ENCODE measurements at places on chromosomes 12 and 14.

GRCh38 chr14:101032433-101032832 is 128.9 kb upstream of the RTL1 start:
- H3K4me3 ChIP-seq = no peak overlapping the region
- H3K4me1 ChIP-seq = no peaks in the 10 kb centered on the region
- H3K36me3 ChIP-seq = no peaks in the 10 kb centered on the region
- no peak for DNase-seq

DNA sequence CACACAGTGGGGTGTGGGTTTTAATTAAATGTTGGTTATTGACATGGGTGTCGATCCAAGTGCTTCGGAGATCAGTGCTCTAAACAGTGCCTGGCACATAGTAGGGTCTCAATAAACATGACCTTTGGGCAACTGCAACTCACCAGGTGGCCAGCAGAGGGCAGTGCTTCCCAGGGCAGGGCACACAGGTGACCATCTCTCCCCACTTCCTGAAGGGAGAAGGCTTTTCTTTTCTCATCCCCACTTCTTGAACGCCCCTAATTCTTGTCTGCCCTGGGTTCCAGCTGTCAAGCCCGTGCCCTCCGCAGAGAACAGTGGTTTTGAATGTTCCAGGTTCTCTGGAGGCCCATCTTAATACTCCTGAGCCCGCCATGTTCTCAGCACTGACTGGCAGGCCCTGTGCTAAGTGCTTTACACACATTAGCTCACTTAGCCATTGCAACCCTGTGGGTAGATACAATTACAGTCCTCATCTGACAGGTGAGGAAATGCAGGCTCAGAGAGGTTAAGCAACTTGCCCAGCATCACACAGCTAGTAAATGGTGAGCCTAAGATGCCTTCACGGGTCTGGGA is 16.3 kb downstream of the RAPGEF3 start:
- H3K27me3 ChIP-seq = no peaks in the 10 kb centered on the region
- H3K36me3 ChIP-seq = no peaks in the 10 kb centered on the region
- no peaks in the 10 kb centered on the region for H3K4me1 ChIP-seq
- H3K27ac ChIP-seq = no peak overlapping the region
- no peak overlapping the region for H3K4me3 ChIP-seq

DNA sequence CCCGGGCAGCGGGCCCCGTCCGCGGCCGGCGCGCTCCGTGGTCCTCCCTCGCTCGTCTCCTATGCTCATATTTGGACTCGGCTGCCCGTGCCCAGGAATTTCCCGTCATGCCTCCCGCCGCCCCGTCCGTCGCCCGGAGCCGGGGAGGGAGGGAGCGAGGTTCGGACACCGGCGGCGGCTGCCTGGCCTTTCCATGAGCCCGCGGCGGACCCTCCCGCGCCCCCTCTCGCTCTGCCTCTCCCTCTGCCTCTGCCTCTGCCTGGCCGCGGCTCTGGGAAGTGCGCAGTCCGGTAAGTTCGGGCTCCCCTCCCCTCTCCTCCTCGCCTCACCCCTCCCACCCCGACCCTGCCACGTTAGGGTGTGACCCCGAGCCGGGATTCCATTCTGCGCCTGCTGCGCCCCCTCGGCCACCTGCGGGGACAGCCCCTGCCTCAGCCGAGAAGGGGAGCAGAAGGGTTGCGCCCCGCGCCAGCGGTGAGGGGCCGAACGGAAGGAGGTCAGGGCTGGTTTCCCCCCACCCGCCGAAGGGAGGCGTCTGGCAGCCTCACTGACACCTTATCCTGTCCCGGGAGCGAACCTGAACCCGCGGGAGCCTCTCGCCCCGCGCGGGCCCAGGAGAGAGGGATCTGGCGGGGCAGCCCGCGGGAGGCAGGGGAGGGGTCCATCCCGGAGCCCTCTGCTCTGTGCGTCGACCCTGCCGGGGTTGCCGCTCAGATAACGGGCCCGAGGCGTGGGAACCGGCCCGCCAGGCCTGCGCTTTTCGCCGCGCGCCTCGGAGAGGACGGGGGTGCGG is at the start of gene MSRB3:
Gene MSRB3 (plus strand): TSS at position 108 of the 793 bp plus-strand sequence. CDS start 29,897 bp downstream, outside the sequence.
- peaks cover 19% of the 10 kb centered on the region for H3K27me3 ChIP-seq
- DNase-seq = peak; percentile 81
- H3K4me3 ChIP-seq = peak within 1 kb of the TSS; percentile 62

DNA sequence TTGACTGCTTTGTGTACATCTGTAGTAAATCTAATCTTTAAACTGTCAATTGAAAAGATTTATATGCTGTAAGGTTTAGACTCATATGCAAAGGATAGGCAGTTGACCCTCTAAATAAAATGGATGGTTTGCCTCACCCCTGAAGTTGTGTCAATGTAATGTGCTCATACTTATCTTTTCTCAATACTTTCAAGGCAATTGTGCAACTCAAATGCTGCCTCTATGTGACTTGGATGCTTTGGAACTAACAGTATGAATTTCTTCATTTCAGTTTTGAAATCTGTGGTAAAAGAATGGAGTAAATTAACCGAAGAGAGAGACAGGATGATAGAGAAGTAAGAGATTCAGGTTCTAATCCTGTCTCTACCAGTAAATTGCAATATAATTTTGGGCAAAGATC is 9.7 kb downstream of the PDE6H start:
- DNase-seq = no peak
- no peaks in the 10 kb centered on the region for H3K36me3 ChIP-seq
- no peaks in the 10 kb centered on the region for H3K4me1 ChIP-seq
- no peak overlapping the region for H3K27ac ChIP-seq

DNA sequence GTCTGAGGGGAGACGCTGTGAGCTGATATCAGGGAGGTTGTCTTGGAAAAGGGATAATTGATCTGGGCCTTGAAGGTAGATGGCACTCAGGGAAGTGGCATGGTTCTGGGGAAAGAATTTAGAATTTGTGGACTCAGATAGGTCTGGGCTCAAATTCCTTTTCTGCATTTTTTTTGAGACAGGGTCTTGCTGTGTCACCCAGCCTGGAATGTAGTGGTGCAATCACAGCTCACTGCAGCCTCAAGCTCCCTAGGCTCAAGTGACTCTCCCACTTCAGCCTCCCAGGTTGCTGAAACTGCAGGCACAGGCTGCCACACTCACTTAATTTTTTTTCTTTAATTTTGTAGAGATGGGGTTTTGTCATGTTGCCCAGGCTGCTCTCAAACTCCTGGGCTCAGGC is 98.1 kb upstream of the NCOR2 start:
- no peak overlapping the region for H3K27ac ChIP-seq
- H3K4me3 ChIP-seq = no peak overlapping the region
- H3K4me1 ChIP-seq = no peaks in the 10 kb centered on the region

GRCh38 chr14:23102801-23103200 is 2.0 kb downstream of the CIROP start:
- no peak for DNase-seq
- H3K36me3 ChIP-seq = no peaks in the 10 kb centered on the region
- H3K27me3 ChIP-seq = no peaks in the 10 kb centered on the region
- no peaks in the 10 kb centered on the region for H3K4me1 ChIP-seq
- H3K27ac ChIP-seq = no peak overlapping the region

DNA sequence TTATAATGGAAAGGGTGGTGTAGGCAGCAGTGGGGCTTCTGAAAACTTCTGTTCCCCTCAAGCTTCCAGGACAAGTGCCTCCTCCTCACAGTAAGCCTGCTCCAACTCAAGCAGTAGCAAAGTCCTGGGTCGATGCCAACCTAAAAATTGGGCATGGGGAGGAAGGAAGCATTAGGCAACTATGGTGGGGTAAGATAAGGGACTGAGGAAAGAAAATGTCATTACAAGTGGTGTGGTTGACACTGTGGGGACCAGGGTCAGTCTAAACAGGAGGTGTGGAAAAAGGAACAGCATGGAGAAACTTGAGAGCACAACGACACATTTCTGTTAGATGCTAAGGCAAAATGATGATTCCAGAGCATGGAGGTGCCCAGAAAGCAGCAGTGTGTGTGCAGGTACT is 34.9 kb downstream of the WIF1 start:
- H3K27me3 ChIP-seq = peaks cover 4% of the 10 kb centered on the region
- no peak overlapping the region for H3K27ac ChIP-seq
- DNase-seq = no peak
- no peaks in the 10 kb centered on the region for H3K36me3 ChIP-seq
- no peaks in the 10 kb centered on the region for H3K4me1 ChIP-seq
